Effector memory CD4-positive, alpha-beta T cell (primary cell): ENCODE measurements at places on chromosomes 2 and 18.

DNA sequence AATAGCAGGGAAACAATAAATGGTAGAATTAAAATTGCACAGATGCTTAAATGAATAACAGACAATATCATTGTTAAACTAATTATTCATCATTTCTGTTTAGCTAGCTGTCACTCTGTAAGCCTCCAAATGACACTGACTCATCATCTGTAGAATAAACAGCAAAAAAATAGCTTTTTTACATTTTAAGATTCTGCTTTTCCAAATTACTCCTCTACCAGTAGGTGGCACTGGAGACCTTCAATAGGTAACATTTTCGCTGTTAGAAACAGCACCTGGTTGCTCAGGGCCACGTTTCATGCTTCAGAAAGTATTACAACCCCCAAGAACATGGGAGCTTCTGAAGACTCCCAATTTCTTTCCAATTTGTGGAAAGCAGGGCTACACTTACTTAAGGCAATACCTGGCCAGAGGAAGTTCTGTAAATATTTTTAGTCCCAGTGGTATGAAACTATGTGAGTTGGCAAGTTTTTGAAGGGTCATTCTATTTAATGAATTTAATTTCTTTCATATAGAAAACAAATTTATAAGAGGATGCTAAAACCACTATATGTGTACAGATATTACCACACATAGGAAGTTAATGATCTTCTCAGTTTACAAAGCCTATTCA, 45.4 kb downstream of the TTN start:
- DNase-seq: no peak

GRCh38 chr2:170265321-170265720, 87.4 kb downstream of the MYO3B start:
- DNase-seq: no peak

DNA sequence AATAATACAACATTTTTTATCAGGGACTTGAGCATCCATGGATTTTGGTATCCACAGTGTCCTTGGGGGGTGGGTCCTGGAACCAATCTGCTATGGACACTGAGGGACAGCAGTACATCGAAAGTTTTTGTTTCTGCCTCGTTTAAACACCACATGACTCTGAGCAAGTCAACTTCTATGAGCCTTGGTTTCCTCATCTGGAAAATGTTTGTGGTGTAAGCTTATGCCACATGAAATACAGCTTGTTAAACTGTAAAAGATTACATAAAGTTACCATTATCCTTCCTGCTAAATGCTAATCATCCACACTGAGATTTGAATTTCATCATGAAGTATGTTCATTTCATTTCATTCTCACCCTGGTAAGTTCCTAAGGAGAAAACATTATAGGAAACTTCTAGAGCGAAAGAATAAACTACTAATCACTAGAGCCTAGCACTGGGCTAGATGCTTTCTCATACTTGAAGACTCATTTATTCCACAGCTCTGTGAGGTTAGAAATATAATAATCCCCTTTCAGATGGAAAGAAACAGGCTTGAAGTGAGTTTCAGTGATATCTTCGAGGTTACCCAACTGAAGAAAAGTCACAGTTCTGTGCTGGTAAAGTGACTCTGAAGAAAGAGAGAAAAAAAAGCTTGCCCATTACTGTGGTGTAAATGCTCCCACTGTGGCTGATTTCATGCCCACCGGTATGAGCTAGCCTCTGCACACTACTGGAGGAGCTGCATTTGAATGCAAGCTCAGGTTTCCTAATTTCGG, 29.2 kb downstream of the MCFD2 start:
- DNase-seq: no peak

GRCh38 chr2:208142925-208143799, 2.8 kb downstream of the CRYGB start:
- no peak for DNase-seq

DNA sequence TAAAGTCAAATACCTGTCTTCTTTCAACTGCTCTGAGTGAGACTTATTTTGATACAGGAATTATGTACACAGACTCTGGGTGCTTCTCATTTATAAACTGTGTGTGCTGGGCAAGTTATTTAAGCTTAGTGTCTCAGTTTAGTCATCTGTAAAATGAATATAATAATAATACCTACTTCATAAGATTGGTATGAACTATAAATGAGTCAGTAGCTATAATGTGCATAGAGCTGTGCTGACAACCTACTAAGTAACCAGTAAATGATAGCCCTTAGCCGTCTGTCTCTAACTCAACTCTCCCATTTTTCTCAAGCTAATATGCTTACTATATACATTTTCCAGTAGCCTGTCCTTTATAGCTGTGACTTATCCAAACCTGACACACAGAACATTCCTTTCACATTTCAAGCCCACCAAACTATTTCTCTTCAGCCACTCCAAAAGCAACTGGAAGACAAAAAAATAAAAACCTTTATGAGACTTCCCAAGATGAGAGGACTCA, 319.8 kb downstream of the ETAA1 start:
- DNase-seq: no peak

DNA sequence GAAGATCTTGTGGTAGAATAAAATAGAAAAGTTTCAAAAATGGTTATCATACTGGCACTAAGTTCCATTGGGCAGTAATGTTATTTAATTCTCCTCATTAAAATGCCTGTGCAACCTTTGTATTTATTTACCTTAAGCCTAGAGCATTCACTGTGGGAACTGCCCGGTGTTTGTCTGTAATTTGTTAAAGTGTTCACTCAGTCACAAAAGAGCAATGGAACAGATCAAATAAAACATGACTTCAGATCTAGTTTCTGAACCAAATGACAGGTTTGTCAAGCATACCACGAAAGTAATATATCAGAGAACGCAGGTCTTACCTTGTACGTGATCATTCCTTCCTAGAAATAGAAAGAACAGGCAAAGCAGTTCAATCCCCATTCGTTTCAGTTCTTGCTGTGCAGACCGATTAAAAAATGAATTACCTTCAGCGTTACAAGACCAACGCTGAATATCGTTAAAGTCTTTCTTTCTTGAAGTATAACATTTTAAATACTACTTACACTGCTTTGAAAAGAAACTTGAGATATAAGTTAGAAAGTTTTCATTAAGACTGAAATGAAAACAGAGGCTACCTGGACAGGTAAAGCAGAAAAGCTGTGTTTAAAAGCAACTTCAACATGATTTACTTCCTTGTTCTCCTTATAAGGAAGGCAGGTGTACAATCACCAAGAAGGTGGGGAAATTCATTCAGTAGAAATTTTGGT, at the start of gene ITGB6:
Gene ITGB6, minus strand, starts transcription at position 590 of the 707 bp plus-strand sequence. Its CDS starts 209 bp downstream, at position 381.
- DNase-seq: no peak

DNA sequence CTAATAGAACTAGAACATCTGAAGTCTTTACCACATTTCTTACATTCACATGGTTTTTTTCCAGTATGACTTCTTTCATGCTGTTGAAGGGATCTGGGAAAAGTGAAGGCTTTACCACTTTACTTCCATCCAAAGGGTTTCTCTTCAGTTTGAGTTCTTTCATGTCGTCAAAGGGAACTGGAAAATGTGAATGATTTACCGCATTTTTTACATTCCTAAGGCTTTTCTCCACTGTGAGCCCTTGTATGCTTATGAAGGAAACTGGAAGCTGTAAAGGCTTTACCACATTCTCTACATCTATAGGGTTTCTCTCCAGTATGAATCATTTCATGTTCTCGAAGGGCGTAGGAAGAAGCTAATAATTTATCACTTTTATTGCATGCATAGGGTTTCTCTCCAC, 46.7 kb downstream of the NBEAL1 start:
- no peak for DNase-seq

- DNase-seq: no peak
Measured at GRCh38 chr18:52391810-52392559, 52.0 kb downstream of the DCC start.

DNA sequence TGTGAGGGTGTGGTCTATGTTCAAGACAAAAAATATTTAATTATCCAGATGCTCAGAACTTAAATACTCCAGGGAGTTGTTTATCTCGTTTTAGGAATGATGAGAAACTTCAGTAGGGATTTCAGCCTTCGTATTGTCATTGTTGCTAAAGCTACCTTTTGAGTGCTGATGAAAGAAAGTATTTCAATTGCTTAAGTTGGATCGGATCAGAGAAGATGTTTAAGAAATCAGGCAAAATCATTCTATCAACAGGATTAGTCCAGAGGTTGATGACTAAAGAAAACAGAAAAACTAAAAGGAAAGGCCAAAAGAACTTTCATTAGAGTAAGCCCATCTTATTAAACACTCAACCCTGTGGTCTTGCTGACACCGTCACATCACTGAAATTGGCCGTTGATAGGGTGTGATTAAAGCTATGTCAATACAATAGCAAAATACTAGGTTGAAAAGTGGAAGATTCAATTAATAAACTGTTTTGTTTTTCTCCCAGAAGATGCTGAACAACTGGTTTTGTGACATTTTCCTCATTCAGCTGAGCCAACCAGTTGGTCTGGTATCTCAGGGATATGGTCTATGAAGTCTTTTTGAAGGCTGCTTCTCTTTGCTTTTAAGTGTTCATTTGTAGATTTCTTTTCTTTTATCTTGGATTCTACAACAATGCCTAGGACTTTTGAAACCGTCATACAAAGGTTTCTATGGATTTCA, 551.7 kb downstream of the SLC4A3 start:
- no peak for DNase-seq

- DNase-seq: no peak
Measured at GRCh38 chr2:189559579-189560272, 20.9 kb downstream of the SLC40A1 start.

DNA sequence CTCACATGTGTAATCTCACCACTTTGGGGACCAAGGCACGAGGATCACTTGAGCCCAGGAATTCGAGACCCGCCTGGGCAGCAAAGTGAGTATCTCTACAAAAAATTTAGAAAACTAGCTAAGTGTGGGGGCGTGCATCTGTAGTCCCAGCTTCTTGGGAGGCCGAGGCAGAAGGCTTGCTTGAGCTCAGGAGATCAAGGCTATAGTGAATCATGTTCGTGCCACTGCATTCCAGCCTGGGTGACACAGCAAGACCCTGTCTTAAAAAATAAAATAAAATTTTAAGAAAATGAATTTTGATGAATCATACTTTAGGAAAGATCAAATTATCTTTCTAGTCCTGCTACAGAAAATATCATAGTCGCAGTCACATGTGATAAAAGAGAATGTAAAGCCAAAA, 46.9 kb downstream of the CABYR start:
- no peak for DNase-seq
